ENCODE measurements at places on chromosomes 3 and 15.
A peak's percentile ranks its signal among the peaks of the same experiment; 100 is the strongest.

GRCh38 chr3:99859825-99860224 lies 42.2 kb downstream of the CMSS1 start:
- DNase-seq, result no peak

DNA sequence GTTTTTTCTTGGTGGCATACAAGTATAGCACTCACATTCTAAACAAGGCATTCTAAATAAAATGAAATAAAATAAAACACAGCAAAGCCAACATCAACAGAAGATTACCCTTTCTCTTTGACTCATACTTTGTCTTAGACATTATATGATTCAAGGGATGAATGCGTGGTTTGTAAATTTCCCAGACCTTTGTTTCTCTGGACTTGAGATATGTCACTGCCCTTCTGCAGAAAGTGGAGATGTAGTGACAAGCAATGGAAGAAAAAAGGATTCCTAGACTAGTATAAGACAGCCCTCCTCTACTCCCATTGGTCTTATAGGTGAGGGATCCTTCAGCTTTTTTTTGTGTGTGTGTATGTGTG lies 22.4 kb downstream of the NANOGP8 start:
- DNase-seq, result no peak

DNA sequence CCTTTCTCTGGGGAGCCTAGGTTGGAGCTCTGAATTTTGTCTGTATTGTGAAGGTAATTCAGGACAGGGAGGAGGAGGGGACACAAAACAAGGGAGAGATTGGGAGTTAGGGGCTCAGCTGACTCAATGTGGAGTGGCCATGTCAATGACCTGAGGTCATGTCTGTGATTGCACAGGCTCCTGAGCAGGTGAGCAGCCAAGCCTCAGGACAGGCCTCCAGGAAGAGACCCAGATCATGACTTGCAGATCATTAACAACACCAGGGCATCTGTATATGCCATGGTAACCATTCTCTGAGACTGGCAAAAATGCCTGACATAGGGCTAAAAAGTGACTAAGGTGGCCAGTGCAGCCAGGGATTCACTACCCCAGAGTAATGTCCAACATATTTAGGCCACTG lies 20.9 kb downstream of the ERICH6 start:
- no peak for DNase-seq

GRCh38 chr3:99114565-99115291 lies 213.2 kb upstream of the DCBLD2 start:
- DNase-seq, result no peak

- DNase-seq, result no peak
Observed at GRCh38 chr3:188937389-188937788, 234.4 kb upstream of the TPRG1 start.

DNA sequence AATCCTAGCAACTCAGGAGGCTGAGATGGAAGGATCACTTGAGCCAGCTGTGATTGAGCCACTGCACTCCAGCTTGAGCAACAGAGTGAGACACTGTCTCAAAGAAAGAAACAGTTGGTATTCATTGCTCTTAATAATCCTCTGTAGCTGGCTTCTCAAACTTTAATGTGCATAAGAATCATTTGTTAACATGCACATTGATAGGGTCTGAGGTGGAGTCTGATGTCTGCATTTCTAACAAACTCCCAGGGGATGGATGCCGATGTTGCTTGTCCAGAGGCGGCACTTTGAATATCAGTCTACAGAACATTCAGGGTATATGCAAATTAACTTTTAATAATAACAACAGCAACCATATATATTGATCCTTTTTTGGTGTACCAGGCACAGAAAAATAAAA lies 39.9 kb downstream of the NKIRAS1 start:
- DNase-seq, result no peak

- peak; percentile 34 for DNase-seq
Observed at GRCh38 chr3:50652709-50653108, 22.0 kb upstream of the DOCK3 start.

DNA sequence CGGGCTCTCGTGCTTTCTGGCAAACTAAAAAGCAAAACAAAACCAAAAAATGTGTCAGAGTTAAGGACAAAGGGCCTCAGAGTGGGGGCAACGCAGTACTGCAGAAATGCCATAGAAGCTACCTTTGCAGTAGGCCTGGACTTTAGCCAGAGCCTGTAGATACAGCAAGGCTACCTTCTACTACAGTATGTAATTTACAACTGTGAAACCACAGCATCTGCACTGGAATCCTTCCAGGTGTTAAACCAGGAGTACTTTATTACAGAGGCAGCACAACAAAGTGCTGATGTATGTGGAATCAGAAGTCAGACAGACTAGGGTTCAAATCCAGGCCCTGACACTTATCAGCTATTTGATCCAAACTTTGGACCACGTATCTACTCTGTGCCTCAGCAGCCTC lies 34.9 kb downstream of the RUBCN start:
- DNase-seq, result no peak

- DNase-seq, result no peak
Observed at GRCh38 chr15:90003736-90004135, 2.6 kb downstream of the ZNF710 start.

GRCh38 chr3:57397175-57398026 lies 104.9 kb upstream of the ASB14 start:
- peak; percentile 11 for DNase-seq

GRCh38 chr3:16072420-16073110 lies 101.9 kb upstream of the GALNT15 start:
- DNase-seq, result no peak

DNA sequence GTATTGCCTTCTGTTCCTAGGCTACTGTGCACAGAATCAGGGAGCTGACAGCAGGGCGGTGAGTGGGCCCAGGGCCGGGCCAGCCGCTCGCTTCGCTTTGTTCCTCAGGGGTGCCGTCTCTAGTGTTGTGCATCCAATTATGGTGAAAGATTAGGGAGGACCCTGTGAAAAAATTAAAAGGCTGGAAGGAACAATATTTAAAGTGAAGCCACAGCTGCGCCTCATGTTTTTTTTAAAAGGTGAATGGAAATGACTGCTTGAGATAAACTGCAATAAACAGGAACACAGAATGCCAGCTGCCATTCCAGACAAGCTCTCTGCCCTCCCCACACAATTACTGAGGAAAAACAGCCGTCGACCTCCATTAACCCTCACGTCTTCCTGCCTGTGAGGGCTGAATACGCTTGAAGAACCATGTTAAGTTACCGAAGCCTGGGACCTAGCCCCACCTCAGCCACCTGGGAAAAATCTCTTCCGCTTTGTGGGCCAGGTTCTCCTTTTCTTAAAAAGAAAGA lies 132.0 kb upstream of the IL12A start:
- no peak for DNase-seq

DNA sequence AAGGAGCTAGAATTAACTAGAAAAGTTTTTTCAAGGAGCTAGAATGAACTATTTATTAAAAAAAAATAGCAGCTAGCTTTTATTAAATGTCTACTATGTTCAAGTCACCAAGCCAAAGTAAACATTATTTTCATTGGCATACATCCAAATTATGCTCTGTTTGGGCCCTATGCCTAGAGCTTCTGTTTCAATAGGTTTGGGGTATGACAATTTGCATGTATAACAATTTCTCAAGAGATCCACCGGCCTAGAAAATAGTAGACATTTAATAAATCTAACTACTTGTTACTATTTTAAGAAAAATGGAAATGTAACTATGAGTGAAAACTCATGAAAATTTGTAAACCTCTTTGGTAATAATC lies 8.0 kb downstream of the GABRR3 start:
- DNase-seq, result no peak

GRCh38 chr15:63022663-63023062 lies 19.9 kb upstream of the TPM1 start:
- no peak for DNase-seq

DNA sequence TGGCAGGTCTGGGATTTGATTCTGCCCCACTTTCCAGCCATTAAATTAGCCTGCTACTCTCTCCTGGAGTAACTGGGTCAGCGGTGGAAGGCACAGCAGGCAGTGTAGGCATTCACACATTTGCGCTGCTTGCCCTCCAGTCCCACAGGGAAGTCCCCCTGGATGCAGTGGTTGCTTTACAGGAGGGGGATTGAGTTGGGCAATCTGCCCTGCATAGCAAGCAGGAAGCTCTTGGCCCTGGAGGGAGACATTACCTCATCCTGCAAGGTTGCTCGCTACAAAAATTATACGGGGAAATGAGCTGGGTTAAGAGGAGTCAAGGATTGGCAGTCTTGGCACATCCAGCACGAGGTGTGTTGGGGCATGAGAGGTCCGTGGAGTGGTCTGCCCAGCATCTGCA lies 14.8 kb downstream of the MCM2 start:
- no peak for DNase-seq
